Umbilical cord (tissue), 2 donors: ENCODE measurements at places on chromosomes 4 and X.

DNA sequence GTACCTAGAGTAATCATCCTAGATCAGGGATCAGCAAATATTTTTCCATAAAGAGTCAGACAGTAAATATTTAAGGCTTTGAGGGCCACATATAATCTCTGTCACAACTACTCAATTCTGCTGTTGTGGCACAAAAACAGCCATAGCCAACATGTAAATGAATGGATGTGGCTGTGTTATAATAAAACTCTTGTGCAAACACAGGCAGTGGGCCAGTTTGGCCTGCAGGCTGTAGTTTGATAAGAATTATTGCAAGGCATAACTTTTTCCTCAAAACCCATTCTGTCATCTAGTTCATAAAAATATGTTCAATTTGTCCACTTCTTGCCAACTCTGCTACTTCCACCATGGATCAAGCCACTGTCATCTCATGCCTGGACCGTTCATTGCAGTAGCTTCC lies 39.4 kb upstream of the SHROOM4 start:
- no peak for DNase-seq

DNA sequence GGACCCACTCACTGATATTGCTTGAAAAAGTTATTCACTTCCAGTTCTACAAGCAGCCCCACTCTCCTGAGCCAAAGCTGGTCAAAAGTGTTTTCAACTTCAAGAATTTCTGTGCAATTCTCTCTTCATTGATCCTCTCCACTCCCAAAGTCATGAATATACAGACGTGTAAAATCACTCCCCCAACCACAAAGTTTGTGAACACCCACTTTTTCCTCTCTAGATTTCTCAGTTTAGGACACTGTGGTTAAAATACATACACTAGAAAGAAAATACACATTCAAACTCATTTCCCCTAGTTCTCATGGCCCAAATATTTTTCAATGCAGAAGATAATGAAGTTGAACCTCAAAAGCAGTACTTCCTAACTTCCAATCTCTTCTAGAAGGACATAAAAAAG lies 116.3 kb downstream of the MSN start:
- DNase-seq: no peak

- DNase-seq: no peak
Measured at GRCh38 chrX:78384486-78384885, 57.1 kb upstream of the CYSLTR1 start.

- DNase-seq: no peak
Measured at GRCh38 chrX:152865232-152865920, 32.5 kb upstream of the ZNF185 start.

- no peak for DNase-seq
Measured at GRCh38 chr4:41359836-41360213, 103.1 kb downstream of the UCHL1 start.

DNA sequence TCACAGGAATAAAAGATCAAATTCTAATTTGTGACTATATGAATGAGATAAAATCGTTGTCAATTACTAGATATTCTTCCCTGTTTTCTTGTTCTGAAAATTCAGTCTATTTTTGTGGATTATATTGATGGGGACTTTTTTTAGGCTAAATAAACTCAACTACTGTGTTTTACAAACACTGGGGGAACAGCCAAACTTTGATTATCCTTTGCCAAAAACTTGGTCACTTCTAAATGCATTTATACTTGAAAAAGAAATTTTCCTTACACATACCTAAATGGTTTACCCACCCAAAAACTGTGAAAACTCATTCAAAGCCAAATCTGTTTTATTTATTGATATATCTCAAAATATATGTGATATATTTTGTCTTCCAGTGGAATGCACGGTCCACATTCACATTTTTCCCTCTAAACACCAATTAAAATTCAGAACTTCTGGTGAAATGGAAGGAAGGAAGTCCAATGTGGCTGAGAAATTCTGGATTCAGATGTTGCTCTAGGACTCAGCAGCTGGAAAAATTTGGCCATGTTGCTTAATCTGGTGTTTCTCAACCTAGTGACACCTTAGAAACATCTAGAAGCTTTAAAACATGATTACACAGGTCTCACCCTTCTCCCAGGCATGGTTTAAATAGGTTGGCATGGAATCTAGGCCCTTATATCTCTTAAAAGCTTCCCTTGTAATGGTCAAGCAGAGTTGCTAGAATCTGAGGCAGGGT lies 28.6 kb upstream of the ARHGAP24 start:
- no peak for DNase-seq

GRCh38 chrX:7953446-7953845 lies 26.2 kb upstream of the PNPLA4 start:
- peak; percentile 57 for DNase-seq

GRCh38 chrX:16654093-16654492 lies 4.1 kb downstream of the S100G start:
- no peak for DNase-seq

GRCh38 chr4:47484168-47484567 lies 907 bp upstream of the ATP10D start:
- DNase-seq: no peak

GRCh38 chrX:139804482-139804881 lies 96.5 kb upstream of the MCF2 start:
- no peak for DNase-seq

GRCh38 chr4:88981993-88982392 lies 75.0 kb downstream of the FAM13A start:
- DNase-seq: no peak

GRCh38 chr4:89055157-89056080 lies 1.6 kb downstream of the FAM13A start:
- DNase-seq: peak; percentile 4
